Epithelial cell of prostate (primary cell): ENCODE measurements at places on chromosomes 7 and 10.

- DNase-seq = peak; percentile 20
Measured at GRCh38 chr7:87797798-87798403, 78.3 kb downstream of the SLC25A40 start.

DNA sequence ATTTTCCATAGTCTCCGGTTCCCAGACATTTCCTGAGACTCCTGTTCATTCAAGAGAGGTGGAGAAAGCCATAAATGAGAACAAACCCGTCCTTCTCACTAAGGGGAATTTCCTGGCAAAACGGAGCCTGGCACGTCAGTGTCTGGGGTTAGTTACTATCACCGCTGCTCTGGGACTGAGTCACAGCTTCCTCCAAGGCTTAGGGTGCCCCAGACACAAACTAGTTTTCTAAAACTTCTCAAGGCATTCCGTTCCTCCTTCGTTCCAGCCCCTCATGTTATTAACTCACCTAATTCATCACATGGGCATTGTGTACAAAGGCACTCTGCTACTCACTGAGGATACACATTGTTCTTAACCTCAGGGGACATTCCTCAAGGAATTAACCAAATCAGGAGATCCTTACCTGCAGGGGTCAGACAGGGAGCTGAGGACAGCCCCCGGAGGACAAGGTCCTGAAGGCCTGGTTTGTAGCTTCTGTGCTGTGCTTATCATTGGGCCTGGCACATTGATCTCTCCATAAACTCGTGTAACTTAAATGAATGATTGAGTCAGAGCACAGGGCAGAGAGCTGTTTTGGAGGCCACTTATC is 103.0 kb upstream of the KLF6 start:
- peak; percentile 92 for DNase-seq

DNA sequence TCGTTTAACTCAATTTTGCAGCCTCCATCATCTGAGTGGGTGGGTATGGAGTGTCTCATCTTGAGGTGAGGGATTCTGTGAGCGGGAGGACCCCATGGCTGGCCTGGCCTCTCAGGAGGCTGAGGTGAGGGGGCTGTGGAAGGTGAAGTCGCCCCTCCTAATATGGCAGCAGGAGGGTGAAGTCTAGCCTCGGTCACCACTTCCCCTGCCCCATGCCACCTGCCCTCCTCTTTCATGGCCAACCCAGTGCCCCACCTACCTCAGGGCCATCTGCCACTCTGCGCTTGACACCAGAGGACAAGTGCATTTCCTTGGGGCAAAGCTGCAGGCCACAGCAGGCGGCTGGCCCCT is 8.7 kb downstream of the RASGEF1A start:
- DNase-seq = no peak

DNA sequence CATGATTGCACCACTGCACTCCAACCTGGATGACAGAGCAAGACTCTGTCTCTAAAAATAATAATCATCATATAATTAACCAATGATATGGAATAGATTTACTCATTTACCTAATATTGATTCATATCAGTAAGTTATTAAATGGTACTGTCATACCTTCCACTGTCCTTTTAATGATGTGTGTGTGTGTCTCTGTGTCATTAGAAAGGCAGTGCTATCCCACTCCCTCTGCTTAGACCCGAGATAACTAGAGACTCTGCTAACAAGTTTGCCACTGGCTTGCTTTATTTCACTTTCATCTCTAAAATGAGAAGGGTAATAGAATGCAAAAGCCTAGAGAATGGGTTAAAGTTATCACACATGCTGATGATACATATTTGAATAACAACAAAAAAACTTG is 21.1 kb downstream of the MCM10 start:
- DNase-seq = no peak

DNA sequence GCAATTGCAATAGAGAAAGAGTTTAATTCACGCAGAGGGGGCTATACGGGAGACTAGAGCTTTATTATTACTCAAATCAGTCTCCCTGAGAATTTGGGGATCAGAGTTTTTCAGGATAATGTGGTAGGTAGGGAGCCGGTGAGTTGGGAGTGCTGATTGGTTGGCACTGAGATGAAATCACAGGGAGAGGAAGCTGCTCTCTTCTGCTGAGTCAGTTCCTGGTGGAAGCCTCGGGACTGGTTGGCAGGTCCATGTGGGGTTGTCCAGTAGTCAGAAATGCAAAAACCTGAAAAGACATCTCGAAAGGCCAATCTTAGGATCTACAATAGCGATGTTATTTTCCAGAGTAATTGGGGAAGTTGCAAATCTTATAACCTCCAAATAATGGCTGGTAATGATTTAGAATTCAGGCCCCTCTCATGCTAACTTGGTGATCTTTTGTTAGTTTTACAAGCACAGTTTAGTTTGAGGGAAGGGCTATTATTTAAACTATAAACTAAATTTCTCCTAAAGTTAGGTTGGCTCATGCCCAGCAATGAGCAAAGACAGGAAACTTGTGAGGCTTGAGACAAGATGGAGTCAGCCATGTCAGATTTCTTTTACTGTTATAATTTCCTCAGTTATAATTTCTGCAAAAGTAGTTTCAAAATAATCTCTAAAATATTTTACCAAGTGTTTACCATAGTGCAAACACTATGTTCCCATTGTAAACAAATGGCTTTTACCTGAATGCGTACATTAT is 39.4 kb upstream of the SLC25A13 start:
- DNase-seq = no peak

- no peak for DNase-seq
Measured at GRCh38 chr7:115672024-115672423, 358.5 kb downstream of the TFEC start.

DNA sequence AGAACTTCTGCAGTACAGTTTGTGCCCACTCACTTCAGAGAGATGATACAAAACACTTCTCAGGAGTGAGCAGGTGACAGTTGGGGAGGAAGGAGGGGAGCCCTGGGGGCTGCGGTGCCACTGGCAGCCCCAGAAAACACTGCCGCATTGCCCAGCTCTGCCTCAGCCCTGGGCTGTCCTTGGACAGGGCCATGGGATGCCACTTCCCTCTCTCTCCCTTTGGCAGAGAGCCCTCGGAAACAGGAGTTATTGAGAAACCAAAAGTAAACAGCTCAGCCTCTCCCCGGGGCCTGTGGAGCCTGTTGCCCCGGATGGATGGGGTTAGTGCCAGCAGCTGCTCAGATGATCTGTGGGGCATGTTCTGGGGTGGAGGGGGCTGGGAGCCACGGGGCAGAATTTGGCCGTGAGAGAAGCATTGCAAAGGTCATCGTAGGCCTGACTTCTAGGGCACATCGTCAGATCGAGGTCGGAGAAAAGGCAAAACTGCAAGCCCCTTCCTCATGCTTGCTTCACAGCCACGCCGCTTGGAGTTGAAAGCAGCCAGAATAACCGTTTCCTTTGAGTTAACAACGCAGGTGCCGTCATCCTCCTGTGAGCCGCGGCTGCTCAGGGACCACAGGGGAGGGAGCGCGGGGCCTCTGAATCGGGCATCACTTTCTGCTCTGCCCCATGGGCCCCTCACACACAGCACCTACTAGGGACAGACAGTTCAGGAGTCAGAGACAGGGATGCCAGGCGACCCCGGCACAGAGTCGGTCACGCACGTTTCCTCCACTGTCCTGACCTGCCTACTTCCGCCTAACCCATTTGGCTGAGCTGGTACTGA is 256.4 kb downstream of the CAMK1D start:
- no peak for DNase-seq

DNA sequence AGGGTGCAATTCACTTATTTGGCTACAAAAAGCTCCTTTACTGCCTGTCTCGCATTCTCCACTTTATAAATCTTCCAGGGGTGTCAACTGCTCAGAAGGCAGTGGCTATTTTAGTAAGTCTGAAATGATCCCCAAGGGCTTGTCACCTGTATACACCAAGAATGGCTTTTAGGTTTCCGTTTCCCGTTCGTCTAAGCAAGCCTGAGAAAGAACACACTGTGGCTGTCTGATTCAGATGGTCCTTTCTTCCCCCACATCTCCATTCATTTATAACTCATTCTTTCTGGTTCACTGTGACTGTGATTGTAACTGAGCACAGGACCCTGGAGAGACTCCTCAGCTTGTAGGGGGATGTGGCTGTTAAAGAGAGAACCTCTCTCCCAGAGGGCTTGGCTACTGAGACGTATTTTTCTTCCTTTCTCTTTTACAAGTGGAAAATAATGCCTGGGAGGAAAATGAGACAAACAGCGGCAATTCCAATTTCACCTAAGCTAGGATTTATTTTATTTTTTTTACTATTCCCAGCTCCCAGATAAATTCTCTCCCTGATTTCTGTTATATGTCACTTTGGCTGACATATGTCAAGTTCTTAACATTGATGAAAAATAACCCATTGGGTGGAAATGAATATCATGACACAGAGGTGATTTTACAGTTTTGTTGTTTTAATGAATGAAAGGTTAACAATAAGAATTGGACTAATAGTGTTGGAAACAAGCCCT is 129.3 kb downstream of the FAM107B start:
- no peak for DNase-seq

DNA sequence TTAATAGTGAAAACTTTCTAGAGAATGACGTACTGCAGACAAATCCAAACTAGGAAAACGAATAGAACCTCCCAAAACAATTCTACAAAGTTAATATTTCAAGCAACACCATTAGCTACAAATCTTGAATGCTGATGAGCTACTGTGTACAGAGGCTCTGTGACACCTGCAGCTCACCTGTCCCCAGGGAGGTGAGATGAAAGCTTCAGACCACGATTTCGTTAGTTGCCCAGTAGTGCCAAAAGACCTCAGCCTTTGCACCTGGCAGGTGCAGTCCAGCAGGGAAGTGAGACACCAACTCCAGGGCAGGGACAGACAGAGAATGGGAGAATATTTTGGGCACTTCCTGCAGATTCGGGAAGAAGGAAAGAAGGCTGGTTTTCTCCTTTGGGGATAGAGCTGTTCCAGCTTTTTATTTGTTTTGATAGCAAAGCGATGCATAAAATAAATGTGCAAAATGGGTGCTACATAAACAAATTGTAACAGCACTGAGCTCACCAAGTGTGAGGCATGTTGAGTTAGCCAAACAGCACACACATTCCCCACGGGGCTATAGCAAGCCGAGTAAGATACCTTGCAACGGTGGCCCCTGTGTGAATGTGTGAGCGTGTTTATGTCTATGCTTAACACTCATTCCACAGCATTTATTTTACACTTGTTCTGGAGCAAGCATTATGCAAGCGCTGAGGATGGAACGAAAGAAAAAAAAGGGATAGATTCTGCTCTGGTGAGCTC is 1024.8 kb upstream of the AUTS2 start:
- no peak for DNase-seq

DNA sequence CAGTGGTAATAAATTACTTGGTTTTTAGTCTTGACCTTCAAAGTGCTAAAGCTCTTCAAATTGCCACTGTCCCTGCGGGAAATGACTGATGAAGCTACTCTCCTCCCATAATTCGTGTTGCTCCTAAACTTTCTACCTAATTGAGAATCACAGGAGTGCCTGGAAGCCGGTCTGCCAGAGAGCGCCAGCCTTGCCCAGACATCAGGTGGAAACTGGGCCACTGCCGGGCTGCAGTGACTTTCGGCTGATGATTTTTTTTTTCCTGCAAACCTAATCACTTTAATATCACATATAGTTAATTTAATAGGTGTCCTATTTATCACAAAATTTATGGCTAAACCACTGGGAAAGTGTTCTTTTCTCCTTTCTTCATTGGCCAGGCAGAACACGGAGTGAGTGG is 59.6 kb upstream of the UBE3C start:
- DNase-seq = no peak

- DNase-seq = no peak
Measured at GRCh38 chr7:137488038-137488437, 144.5 kb upstream of the PTN start.

DNA sequence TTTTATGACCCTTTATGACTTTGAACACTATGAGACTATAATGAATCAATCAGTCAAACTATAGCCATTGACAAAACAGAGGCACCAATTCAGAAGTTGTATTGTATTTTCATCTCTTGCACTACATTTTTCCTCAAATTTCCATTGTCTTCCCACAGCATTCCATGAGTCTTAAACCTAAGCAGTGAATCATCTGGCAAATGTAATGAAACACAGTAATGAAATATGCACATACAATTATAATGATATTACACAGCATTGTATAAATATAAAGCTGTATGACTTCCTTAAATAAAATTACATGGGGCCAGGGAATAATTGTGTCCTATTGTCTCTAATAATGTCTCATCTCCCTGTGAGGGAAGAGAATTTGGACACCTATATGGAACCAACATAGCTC is 45.0 kb downstream of the VWDE start:
- DNase-seq = no peak

- DNase-seq = no peak
Measured at GRCh38 chr7:96316949-96317348, 4.9 kb downstream of the SLC25A13 start.

- no peak for DNase-seq
Measured at GRCh38 chr7:154584352-154585252, 418.3 kb downstream of the PAXIP1 start.

DNA sequence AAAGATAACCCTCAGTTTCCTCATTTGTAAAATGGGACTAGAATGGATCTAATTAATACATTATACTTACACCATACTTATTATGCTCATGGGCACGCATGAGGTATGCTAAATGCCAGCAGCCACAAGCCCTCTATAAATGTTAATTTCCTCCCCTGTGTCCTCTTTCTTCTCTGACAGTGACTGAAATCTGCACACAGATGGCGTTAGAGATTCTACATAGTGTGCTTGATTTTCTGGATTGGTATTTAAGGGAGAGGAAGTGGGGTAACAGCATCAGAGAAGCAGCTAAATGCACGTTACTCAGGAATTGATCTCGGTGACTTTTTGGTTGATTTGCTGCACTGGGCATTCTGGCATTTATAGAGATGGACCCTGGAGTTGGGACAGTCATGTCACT is 568.5 kb downstream of the CALN1 start:
- no peak for DNase-seq

DNA sequence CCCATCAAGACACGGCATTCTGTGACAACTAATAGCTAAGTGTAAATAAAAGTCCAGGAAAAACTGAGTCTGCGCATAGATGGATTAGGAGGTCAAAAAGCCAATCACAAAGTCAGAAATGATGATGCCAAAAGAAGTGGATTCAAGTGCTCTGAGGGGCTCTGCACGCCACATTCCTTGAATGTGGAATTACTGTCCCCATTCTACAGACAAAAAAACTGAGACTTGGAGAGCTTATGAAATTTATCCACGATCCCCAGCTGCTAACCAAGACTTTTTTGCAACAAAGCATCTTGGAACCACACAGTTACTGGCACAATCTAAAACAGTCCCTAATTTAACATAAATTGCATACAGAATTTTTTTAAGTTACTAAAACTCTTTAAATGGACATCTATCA is 49.6 kb upstream of the SLIT1 start:
- DNase-seq = no peak
